ENCODE measurements at places on chromosomes 6 and 20. TPM values are rescaled to one million over a fixed set of nuclear protein-coding genes. Genes with fewer than 3 reads are reported as not detected.
A peak's percentile ranks its signal among the peaks of the same experiment; 100 is the strongest.

DNA sequence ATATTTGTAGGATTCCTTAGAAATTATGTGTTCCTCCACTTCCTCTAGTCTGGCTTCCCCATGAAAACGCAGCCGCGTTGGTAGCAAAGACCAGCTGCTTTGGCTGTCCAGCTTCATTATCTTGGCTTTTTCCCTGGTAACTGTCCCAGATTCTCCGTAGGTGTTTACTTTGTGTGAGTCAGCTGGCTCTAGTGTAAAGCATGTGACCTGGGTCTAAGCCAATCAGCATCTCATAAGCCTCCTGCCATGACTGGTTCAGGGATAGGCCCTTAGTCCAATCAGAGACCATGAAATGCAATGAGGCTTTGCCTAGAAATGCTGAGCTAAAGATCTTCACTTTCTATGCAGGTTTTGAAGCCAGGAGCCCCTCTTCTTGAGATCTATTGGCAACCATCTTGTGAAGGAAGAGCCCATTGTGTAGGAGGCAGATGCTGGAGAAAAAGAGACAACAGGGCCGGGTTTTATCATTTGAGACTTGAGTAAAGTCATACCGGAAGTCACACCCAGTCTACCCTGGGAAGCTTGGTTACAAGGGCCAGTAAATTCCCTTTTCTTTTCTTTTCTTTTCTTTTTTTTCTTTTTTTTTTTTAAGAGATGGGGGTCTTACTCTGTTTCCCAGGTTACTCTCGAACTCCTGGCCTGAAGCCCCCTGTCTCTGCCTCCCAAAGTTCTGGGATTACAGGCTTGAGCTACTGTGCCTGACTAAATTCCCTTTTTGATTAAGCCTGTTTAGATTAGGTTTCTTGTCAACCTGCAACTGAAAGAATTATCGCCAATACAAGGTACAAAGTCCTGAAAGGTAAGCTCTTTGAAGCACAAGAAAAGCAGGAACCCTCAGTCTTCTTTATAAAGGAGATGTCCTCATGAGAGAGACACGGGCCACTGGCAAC, 256.5 kb upstream of the RREB1 start:
- H3K4me3 ChIP-seq, result no peak overlapping the region
- H3K36me3 ChIP-seq, result no peaks in the 10 kb centered on the region
- H3K4me1 ChIP-seq, result peaks cover 16% of the 10 kb centered on the region
- H3K27me3 ChIP-seq, result peaks cover 3% of the 10 kb centered on the region
- H3K27ac ChIP-seq, result no peak overlapping the region

DNA sequence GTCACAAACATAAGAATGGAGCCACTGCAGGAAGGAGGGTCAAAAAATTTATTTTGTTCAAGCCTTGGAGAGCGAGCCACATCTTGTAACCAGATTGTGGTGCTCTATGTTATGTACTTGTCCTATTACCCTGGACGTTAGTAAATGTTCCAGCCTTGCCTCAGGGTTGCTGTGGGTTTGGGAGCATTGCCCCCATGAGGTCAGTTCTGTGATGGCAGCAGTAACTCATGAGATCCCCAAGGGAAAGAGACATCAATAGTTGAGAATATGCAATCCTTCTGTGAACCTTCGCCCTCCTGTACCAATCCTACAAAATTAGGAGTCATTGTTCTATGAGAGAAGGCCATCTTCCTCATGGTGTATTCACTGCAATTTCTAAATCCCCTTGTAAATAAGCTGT, 16.4 kb upstream of the CFAP206 start:
- no peak overlapping the region for H3K4me3 ChIP-seq
- no peak overlapping the region for H3K27ac ChIP-seq
- no peaks in the 10 kb centered on the region for H3K4me1 ChIP-seq
- H3K36me3 ChIP-seq, result no peaks in the 10 kb centered on the region
- no peaks in the 10 kb centered on the region for H3K27me3 ChIP-seq
- peak; percentile 54 for DNase-seq

- no peaks in the 10 kb centered on the region for H3K4me1 ChIP-seq
- H3K27me3 ChIP-seq, result no peaks in the 10 kb centered on the region
- H3K36me3 ChIP-seq, result no peaks in the 10 kb centered on the region
- no peak overlapping the region for H3K27ac ChIP-seq
- DNase-seq, result no peak
- H3K4me3 ChIP-seq, result no peak overlapping the region
Observed at GRCh38 chr6:48615041-48615440, 504.0 kb upstream of the PTCHD4 start.

DNA sequence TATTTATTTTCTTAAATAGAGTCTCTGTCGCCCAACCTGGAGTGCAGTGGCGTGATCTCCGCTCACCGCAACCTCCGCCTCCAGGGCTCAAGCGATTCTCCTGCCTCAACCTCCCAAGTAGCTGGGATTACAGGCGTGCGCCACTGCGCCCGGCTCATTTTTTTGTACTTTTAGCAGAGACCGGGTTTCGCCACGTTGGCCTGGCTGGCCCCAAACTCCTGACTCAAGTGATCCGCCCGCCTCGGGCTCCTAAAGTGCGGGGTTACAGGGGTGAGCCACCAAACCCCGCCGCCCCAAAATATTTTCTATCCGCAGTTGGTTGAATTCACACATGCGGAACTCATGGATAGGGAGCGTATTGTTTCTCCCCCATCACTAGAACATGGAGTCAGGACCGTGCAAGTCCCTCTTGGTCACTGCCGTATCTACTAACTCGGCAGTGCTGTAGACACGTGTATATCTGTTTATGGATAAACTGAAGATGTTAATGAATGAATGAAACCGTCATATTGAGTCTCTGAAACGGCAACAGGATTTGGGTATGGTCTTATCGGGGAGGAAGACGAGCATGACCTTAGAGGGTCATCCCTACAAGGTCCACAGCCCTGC, 904 bp downstream of the MKKS start:
- no peak for DNase-seq
- peak overlapping the region; percentile 92 for H3K4me3 ChIP-seq
- peak overlapping the region; percentile 98 for H3K27ac ChIP-seq
- peaks cover 8% of the 10 kb centered on the region for H3K36me3 ChIP-seq

- H3K27me3 ChIP-seq, result no peaks in the 10 kb centered on the region
- peak overlapping the region; percentile 97 for H3K27ac ChIP-seq
- H3K4me3 ChIP-seq, result peak overlapping the region; percentile 75
- peaks cover 81% of the 10 kb centered on the region for H3K4me1 ChIP-seq
Observed at GRCh38 chr20:48761874-48762273, 65.9 kb downstream of the PREX1 start.

- no peaks in the 10 kb centered on the region for H3K36me3 ChIP-seq
- peaks cover 4% of the 10 kb centered on the region for H3K4me1 ChIP-seq
Observed at GRCh38 chr6:89284963-89285735, 29.9 kb downstream of the GABRR2 start.

DNA sequence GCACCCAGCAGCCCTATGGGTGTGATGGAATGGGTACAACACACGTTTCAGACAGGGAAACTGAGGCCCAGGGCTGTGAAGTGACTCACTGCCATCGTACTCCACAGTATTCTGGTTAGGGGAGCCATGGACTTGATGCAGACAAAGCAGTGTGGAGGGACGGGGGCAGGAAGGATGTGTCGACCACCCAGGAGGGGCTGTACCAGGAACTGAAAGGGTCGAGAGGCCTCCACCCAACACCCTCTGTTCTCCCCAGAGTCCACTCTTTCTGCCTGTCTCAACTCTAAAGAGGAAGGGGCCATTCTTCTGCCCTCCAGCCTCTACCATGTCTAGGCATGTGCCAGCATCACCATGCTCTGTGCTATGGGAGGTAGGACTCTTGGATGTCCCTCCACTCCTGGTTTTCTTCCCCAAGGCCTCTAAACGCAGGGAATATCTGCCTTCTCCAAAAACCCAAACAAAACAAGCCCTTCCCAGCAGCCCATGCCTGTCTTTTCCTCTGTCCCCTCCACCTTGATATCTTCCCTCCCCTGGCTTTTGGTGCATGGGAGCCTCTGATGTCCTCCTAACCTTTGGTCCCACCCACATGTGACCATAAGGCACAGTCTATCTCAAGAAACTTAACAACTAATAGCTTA, 7.4 kb downstream of the SLC22A1 start:
- peaks cover 6% of the 10 kb centered on the region for H3K4me1 ChIP-seq
- no peak overlapping the region for H3K27ac ChIP-seq
- DNase-seq, result no peak
- no peaks in the 10 kb centered on the region for H3K27me3 ChIP-seq

EPPIN gene
- not detected for total RNA-seq

PNLDC1 gene
- 0.97 TPM for total RNA-seq

ADISSP gene
- 62.9 TPM for total RNA-seq

SLC24A3 gene
- total RNA-seq, result not detected

All from activated CD4-positive, alpha-beta T cell treated with anti-CD3 and anti-CD28 coated beads, Interleukin-2, amount 10 ng/mL, durations not matched to agents 24 days and 14 days (primary cell).